ENCODE measurements at places on chromosomes 13 and 19.

DNA sequence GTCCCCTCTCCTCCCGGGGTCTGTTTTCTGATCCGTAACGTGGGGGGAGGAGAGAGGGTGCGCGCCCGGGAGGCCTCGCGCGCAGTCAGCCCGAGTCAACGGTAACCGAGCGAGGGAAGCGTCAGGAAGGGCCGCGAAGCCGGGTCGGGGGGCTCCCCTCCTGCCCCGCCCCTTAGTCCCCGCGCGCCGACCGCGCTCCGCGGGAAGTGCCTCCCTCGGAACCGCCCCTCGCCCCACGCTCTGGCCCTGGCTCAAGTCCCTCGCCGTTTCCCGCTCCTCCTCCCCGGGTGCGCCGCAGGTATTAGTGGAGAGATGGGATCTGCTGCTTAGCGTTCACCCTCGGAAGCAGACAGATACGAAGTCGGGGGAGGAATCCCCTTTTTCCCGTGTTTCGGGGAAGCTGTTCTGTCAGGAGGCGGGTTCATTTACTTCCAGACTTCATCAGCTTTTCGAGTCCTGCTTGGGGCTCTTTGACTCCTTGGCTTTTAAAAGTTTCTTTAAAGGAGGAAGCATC is 770 bp downstream of the HNRNPM start:
- DNase-seq: no peak

- no peak for DNase-seq
Observed at GRCh38 chr19:17869114-17869608, 2.6 kb upstream of the SLC5A5 start.

- DNase-seq: no peak
Observed at GRCh38 chr19:38319421-38320258, at the start of gene KCNK6. TSS of gene KCNK6 (plus strand) at chr19:38319845. CDS start at chr19:38319951, 106 bp downstream.

DNA sequence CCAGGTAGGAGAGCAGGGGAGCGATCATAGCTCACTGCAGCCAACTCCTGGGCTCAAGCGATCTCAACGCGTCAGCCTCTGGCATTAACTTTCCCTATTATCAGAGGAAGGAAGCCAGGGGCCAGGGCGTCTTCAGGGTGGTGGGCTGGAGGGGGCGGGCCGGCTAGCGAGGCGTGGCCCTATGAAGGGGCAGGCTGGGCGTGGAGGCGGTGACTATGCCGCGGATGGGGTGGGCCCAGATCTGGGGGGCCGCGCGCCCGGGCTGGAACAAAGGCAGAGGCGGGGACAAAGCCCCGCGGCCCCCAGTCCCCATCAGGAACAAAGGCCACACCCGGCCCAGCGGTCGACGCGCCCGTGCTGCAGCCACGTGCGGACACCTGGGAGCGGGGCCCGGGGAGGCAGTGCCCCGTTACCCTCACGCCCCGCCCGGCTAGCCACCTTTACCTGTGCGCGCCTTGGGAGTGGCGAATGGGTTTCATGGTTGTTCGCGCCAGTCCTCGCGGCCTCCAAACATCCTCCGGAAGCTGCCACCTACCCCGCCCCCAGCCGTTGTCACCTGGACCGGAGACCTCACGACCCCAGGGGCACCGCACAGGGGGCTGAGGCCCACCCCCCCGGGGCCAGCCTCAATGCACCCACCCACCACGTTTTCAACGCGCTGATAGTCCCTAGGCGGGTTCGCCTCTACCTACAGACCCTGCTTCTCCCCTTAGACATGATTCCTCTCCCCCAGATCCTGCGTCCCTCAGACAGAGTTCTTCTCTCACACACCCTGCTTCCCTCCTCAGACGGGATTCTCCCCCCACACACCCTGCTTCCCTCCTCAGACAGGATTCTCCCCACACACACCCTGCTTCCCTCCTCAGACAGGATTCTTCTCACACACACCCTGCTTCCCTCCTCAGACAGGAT is 5.4 kb upstream of the TRIM28 start:
- peak; percentile 51 for DNase-seq

DNA sequence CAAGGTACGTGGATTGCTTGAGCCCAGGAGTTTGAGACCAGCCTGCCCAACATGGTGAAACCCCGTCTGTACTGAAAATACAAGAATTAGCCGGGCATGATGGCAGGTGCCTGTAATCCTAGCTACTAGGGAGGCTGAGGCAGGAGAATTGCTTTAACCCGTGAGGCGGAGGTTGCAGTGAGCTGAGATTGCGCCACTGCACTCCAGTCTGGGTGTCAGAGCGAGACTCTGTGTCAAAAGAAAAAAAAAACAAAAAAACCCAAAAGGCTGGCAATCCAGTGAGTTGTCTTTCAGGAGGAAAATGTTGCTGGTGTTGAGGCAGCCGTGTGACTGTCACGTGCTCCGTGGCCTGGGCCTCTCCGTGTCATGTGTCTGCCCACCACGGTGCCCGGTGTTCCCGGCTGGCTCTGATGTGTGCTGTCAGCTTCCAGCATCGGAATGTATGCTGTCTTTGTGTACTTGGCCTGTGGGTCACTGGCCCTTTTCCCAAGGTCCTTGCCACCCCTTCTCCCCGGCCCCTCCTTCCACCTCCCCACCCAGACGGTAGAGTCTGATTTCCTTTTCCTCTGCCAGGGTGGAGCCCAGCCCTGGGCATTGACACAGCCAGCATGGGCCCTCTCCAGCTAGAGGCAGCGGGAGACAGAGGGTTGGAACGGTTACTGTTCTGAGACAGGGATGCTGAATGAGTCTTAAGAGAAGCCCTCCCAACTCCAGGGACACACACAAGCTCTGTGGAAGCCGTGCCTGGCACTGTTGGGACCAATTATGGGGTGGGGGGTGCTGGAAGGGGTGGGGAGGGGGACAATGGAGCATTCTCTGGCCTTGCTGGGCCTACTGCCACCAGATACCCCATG is 7.2 kb upstream of the TUBB4A start:
- no peak for DNase-seq

- DNase-seq: no peak
Observed at GRCh38 chr13:39600766-39601165, 2.2 kb downstream of the LHFPL6 start.

- DNase-seq: no peak
Observed at GRCh38 chr13:74090397-74090796, 43.8 kb downstream of the KLF12 start.

DNA sequence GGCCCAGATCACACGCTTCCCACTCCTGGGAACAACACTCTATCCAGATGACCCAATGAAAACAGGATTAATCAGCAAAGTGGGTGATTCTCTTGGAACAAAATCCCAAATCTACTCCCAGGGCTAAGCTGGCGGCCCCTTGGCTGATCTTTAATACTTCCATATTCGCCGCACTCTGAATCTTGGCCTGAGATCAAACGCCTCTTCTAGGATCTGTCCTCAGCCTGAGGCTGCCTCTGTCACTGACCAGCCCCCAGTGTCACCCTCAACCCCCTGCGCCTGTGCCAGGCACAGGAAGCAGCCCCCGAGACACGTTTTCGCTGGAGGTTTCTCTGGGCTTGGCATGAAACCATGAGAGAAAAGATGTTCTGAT is 2.4 kb upstream of the CTXN1 start:
- DNase-seq: no peak

GRCh38 chr19:12785431-12786031 is 5.8 kb upstream of the JUNB start:
- no peak for DNase-seq

DNA sequence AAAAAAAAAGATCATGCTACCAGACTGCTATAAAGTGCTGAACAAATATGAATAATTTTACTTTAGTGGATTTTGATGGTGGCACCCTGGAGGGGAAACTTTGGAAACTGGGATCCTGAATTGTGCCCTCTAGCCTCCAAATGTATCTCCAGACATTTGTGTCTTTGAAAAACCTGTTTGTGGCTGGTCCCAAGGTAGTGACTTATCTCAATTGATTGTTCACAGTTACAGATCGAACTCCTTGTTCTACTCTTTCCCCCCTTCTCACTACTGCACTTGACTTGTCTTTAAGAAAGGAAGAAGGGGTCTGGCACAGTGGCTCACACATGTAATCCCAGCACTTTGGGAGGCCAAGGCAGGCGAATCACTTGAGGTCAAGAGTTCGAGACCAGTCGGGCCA is 10.5 kb downstream of the RGL3 start:
- DNase-seq: no peak

DNA sequence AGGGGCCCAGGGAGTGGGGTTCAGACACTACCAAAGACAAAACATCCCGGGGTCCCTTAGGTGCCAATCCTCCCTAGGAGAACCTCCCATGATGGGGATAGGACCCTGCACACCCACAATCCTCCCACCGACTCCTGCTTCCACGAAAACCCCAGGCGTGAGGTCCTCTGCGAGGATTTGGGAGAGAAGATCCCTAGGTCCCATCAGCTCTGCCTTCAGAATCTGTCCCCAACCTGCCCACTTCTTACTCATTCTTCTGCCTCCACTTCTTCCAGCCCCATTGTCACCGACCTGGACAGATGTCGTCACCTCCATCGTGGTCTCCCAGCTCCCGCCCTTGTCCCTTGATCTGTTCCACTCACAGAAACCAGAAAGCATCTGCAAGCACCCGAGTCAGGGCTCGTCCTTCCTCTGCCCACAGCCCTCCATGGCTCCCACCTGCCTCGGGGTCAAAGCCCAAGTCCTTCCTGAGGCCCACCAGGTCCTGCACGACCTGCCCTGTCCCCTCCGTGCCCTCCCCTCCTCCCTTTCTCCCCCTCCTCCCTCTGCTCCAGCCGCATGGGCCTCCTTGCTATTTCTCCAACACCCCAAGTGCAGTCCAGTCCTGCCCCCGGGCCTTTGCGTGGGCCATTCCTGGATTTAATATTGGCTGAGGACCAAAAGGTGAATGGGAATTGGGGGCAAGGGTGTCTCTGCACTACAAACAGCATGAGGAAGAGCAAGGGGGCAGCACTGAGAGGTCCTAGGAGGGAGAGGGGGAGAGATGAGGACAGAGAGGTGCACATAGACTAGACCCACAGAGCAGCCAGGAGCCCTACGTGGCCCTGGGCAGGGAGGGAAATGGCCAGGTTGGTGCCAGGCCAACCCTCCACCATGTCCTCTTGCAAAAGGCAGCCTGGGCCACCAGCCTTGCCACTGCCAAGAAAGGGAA is 51.3 kb downstream of the PTPRS start:
- DNase-seq: no peak

DNA sequence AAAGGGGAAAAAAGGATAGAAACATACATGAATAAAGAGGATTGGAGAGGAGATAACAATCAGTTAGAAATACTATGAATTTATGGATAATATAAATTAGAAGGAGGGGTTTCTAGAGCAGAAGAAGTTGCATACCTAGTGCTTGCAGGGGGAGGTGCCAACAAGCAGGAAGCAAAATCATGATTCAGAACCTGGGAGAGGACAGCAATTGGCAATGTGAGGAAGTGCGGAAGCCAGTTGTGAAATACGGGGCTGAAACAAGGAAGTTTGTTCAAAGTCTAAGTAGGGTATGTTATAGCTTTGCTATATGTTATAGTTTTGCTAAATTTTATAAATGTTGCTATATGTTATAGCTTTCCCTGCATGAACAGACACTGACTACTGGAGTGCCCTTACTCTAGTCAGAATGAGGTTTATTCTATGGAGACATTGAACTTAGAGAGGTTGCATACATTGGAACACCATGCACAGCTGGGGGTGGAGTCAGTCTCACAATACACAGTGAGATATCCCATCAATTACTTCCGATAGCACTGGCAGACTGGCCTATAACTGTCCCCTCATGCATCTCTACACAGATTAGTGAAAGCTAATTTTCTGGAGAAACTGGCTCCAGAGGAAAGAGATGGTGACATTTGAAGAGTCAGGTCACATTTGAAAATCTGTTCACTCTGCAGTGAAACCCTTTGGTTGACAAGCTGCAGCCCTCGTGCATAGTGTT is 92.1 kb downstream of the GPC6 start:
- no peak for DNase-seq

GRCh38 chr19:35451338-35452096 is 3.5 kb downstream of the FFAR2 start:
- no peak for DNase-seq

DNA sequence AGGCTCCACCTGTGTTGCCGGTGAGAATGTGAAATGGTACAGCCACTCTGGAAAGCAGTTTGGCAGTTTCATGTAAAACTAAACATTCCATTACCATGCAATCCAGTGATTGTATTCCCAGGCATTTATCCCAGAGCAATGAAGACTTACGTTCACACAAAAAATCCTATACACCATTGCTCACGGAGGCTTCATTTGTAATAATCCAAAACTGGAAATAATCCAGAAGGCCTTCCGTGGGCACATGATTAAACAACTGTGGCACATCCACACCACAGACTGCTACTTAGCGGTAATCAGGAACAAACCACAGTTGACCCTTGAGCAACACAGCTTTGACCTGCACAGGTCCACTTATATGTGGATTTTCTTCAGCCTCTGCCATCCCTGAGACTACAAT is 339.7 kb downstream of the MTUS2 start:
- no peak for DNase-seq

DNA sequence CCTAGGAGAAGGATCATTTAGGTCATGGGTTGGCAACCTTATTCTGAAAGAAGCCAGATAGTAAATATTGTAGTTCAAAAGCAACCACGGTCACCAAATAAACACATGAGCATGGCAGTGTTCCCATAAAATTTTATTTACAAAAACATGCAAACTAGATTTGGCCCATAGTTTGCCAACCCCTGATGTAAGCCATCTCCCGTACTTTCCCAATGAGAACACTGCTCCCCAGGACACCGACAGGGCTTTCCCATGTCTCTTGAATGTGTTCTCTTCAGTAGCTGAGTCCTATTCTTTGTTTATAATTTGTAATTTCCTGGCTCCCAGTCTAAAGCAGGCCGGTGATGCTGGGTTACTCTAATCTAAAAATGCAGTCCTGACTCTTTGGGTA is 239.6 kb downstream of the LHFPL6 start:
- DNase-seq: no peak

DNA sequence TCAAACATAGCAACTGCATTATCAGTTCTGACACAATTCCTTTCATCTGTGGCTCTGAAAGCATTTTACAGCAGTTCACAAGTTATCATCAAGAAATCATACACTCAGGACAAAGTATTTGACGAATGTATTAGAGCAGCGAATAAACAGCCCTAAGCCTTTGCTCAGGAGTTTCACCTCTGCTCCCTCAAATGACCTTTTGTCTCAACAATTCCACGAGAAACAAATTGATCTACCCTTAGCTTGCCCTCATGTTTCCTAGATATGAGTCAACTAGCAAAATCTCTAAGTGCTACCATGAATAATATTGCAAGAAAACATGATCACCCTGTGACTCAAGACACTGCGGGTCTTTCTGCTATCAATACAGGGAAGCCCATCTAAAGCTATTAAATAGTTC is 396.1 kb downstream of the EFNB2 start:
- no peak for DNase-seq

DNA sequence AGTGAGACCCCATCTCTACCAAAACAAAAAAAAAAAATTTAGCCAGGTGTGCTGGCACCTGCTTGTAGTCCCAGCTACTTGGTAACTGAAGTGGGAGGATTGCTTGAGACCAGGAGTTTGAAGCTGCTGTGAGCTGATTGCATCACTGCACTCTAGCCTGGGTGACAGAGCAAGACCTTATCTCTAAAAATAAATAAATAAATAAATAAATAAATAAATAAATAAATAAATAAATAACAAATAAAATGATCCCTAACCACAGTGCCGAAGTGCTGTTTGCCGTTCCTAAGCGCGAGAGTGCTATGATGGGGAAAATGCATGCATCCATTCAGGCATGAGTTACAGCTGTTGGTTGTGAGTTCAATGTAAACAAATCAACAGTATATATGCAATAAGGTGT is 27.2 kb downstream of the WDR88 start:
- DNase-seq: no peak

GRCh38 chr13:106467427-106468122 is 67.9 kb downstream of the EFNB2 start:
- no peak for DNase-seq

GRCh38 chr13:43445668-43446067 is 341.1 kb downstream of the ENOX1 start:
- DNase-seq: no peak

- DNase-seq: no peak
Observed at GRCh38 chr13:26468265-26468801, 89.2 kb upstream of the WASF3 start.

All from HuH-7 (cell line).